ENCODE measurements at places on chromosomes 6 and 20.

DNA sequence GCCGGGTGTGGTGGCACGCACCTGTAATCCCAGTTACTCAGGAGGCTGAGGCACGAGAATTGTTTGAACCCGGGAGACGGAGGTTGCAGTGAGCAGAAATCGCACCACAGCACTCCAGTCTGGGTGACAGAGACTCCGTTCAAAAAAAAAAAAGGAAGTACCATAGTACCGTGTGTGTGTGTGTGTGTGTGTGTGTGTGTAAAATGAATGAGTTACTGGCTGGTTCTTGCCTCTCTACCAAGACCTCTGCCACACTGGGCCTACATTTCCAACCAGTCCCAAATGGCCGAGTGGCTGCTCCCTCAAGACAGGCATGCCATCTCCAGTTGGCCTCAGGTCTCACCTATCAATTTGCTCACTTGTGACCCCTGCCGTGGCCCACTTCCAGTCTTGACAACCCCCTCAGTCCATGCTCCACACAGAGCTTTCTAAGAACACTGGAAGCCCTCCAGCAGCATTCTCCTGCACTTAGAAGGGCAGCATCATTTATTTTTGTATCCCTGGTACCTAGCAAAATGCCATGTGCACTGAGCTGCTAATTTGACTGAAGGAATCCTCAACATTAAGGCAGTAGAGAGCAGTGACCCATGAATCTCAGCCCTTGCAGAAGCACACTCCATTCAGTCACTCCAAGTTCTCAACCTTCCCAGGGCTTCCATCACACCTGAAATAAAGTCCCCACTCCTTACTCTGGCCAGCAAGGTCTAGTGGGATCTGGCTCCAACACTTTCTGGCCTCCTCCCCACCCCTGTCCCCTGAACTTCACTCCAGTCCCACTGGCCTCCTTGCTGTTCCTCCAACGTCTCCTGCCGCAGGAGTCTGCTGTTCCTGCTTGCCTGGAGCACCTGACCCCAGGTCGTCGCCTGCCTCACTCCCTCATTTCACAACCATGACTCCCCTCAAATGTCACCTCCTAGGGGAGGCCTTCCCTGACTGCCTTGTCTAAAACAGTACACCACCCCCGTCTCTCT is 29.9 kb downstream of the COX4I2 start:
- DNase-seq, result no peak

DNA sequence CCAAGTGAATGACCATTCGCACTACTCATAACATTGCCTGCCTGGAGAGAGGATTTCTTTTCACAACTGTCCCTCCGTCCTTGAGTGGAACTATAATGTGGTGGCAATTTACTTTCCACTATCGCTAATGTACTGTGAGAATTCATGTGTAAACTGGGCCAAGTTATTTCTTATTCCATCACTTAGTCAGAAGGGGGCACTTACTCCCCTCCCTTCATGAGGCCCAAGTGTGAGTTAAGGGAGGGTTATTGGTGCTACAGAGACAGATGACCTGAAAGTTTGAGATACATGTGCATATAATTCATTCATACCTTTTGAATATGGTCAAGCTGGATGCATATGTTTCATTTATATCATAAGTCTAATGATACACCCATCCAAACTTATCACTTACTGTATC is 65.2 kb upstream of the LOC128125822 start:
- no peak for DNase-seq

- no peak for DNase-seq
These were observed 66.5 kb downstream of the REV3L start for GRCh38 chr6:111416529-111416928.

GRCh38 chr20:50655311-50655880 is 35.9 kb downstream of the RIPOR3 start:
- peak; percentile 71 for DNase-seq

DNA sequence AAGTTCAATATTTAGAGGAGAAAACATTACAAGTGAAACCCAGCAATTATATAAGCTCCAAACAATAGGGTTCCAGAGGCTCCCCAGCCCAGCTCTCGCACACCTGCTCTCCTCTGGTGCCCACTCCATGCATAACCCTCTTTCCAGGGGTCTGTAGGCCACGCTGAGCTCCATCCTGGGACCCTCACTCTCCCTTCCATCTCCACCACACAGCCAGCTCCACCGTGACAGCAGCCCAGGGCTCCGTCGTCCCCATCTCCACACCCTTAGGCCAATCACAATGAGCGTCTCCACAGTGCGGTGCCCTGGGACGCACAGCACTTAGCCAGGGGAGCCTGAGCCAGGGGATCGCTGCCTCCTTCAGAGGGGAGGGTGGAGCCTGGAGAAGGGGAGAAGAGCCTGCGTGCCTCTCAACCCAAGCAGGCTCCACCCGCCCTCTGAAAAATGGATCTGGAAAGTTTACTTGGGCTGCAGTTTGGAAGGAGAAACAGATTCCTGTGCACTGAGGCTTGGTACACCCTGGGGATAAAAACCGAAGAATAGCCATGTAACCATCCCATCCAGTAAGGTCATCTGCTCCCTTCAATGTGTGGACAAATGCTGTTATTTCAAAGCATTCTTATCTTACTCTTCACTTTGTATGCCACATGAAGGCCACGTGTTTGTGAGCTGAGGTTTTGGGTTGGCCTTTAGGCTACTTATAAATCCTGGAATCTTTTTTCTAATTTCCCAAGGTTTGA is 72.4 kb upstream of the GGTLC1 start:
- DNase-seq, result no peak

- no peak for DNase-seq
These were observed 157.7 kb downstream of the ID4 start for GRCh38 chr6:19994909-19995308.

DNA sequence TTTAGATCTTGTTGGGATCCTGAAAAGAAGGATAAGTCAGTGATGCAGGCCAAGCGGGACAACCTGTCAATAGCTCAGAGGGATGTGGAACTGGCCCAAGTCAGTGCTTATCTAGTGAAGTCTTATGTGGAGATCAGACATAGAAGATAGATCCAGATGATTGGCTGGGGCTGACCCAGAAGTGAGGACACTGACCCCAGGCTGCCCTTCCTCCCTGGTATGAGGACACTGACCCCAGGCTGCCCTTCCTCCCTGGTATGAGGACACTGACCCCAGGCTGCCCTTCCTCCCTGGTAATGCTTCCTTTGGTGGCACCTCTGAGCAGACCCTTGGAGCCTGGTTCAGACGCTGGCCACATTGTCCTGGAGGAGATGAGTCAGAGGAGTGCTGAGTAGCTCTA is 159.7 kb downstream of the PHACTR3 start:
- no peak for DNase-seq

- DNase-seq, result no peak
These were observed 252.6 kb downstream of the MYLK4 start for GRCh38 chr6:2497922-2498623.

Measured in large intestine (tissue), 12 donors.